ENCODE measurements at places on chromosomes 2 and 18.

- DNase-seq, result no peak
Measured at GRCh38 chr18:43442571-43442970, 165.3 kb upstream of the SYT4 start.

DNA sequence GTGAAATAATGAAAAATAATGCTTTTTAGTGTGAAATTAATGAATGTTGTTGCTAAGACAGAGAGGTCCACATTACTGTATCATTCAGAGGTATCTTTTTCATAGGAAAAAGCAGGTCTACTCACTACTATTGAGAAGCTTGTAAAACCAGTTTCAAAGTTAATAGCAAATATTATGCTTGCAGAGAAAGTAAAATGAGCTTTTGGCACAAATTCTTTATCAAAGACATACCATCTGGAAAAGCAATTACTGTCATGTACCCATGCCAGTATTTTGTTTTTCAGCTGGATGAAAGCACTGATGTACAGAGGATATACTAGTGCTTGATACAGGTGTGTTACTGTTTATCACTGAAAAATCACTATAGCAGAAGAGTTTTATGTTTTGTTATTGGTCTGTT, 77.5 kb downstream of the NCOA1 start:
- DNase-seq, result no peak

DNA sequence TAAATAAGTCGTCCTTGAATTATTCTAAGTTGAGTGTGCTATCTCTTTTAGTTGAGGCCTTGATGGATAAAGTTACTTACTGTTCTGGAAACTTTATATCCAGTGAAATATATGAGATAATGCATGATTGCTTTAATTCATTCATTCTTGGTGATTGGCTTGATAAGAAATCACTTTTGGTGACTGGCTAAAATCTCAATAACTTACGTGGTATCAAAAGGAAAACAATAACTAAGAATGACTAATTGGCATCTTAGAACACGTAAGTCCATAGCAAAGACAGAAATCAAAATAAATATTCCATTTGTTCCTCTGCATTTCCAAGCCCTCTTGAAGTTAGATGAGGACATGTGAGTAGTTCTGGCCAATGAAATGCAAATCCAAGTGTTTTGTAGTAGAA, 251.6 kb downstream of the NUP35 start:
- no peak for DNase-seq

GRCh38 chr2:148730085-148730484, 85.5 kb downstream of the EPC2 start:
- no peak for DNase-seq

DNA sequence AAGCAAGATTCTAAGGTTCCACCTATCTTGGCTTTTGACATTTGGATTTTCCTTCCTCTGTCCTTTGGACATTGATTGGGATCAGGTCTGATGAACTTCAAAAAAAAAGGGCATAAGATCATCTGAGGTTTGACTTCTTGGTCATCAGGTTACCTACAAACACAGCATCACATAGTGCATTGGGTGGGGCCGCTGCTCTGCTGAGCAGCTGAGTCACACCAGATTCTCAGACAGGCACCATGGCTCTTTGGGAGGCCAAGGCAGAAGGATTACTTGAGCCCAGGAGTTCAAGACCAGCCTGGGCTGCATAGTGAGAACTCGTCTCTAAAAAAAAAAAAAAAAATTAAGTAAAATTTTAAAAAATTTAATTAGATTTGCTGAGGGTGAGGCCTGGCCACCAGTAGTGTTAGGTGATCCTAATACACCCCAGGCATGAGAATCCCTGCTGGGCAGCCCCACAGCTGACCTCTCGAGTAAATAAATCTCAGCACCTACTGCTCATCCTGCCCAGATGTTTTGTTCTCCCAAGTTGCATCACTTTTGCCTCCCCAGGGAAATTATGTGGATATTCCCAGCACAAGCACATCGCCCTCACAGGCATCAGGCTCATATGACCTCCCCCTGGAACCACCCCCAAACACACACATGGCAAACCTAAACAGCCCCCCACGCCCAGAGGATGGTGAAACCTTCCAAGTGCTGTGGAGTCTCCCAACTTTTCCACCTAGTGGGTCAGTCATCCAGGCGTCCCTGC, 5.3 kb downstream of the MLPH start:
- DNase-seq, result no peak

- DNase-seq, result no peak
Measured at GRCh38 chr2:108184419-108184818, 55.3 kb upstream of the SULT1C3 start.

Measured in CD14-positive monocyte (primary cell).